Retina (tissue), 1 donor: ENCODE measurements at places on chromosomes 13 and 19.

GRCh38 chr13:92807353-92807752 lies 419.3 kb upstream of the GPC6 start:
- no peak for DNase-seq

- DNase-seq, result no peak
Observed at GRCh38 chr19:46056536-46056935, 15.7 kb upstream of the IGFL4 start.

GRCh38 chr19:41932259-41932719 lies 4.0 kb upstream of the ERFL start:
- DNase-seq, result peak; percentile 18

DNA sequence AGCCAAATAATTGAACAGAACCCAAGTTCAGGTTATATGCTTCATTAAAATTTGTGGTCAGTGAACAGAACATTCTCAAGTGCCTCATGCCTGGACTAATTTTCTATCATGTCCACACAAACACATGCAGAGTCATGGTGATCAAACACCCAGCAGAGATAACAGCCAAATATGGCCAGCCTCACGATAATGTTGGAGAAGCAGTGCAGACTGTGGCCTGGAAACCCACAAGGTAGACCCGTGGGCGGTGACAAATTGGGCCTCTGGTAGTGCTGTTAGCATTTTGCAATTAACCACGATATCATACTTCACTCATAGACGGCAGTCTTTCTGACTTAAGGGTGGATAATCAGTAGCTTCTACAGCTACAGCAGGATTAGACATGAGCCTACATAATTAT lies 35.0 kb upstream of the VWA8 start:
- DNase-seq, result no peak

DNA sequence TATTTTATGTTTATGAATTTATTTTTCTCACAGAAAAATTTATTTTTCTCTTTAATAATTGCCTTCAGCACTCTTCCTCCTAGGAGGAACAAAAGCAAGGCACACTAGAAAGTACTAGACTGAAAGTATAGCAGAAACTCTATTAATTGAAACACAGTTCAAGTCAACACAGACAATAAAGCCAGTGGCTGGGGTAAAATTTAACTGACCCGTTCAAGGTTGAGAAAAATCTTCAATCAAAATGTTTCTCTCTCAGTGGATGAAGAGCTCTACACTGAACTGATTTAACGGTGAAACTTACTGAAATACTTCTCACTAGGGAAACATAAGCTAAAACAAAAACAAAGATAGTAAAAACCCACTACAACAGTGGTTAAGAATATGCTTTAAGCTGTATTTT lies 230.1 kb upstream of the MIR17HG start:
- DNase-seq, result no peak

GRCh38 chr19:5041168-5041912 lies 72.4 kb downstream of the KDM4B start:
- no peak for DNase-seq
